ENCODE measurements at places on chromosomes 2 and 18.

- peak; percentile 53 for DNase-seq
- peaks cover 67% of the 10 kb centered on the region for H3K4me1 ChIP-seq
- H3K27ac ChIP-seq, result peak overlapping the region; percentile 99
- no peaks in the 10 kb centered on the region for H3K27me3 ChIP-seq
Measured at GRCh38 chr2:240561325-240561971, 1.3 kb downstream of the DUSP28 start.

DNA sequence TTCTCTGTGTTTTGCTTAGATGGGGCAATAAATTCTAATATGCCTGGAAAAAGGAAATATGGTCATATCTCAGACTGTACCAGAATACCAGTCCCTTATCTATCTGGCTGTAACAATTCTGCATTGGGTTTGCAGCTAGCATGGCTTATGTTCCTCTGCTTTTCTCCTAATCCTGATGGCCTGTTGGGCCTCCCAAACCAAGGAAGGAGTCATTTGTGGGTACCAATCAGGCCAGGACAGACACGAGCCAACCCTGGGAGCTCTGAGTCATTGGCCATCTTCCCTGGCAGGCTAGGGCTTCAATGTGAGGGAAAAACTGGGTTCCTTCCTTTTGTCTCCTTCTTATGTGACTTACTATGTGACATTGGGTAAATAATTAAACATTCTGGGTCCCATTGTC is 12.0 kb downstream of the SMARCAL1 start:
- no peaks in the 10 kb centered on the region for H3K27me3 ChIP-seq
- H3K27ac ChIP-seq, result no peak overlapping the region
- H3K36me3 ChIP-seq, result peaks cover 58% of the 10 kb centered on the region
- no peak overlapping the region for H3K4me3 ChIP-seq

DNA sequence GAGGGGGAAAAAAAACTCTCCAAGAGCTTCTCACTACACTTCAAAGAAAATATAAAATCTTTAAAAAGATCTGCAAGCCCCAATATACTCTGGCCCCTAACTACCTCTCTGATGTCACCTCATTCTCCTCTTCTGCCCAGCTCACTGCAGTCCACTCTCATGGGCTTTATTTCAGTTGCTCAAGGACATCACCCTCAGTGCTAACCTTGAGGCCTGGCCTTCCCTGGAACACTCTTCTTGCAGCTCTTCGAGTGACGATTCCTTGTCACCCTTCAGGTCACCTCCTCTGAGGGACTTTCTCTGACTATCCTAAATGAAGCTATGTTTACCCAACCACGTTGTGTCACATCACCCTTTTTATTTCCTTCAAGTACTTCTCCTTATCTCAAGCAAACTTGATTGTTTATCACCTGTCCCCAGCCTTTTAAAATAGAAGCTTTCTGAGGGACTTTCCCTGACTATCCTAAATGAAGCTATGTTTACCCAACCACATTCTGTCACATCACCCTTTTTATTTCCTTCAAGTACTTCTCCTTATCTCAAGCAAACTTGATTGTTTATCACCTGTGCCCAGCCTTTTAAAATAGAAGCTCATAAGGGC is 10.4 kb downstream of the RTTN start:
- DNase-seq, result no peak
- no peaks in the 10 kb centered on the region for H3K27me3 ChIP-seq
- H3K36me3 ChIP-seq, result peaks cover 35% of the 10 kb centered on the region
- peaks cover 13% of the 10 kb centered on the region for H3K4me1 ChIP-seq
- no peak overlapping the region for H3K27ac ChIP-seq

DNA sequence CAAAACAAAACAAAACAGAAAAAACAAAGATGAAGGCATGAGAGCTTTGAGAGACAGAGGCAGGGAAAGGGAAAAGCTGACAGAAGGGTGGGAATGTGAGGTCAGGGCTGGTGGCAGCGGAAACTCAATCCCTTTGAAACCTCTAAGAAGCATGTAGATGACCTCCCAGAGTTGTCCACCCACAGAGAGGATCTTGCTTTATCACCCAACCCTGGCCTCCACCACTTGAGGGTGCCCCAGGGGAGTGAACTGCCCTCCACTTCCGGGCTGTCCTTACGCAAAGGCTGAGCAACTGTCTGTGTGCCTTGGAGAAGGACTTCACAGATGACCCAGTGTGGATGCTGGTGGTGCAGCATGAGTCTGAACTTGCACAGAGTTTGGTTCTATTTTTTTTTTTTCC is 26.7 kb downstream of the PDCL3 start:
- peaks cover 33% of the 10 kb centered on the region for H3K4me1 ChIP-seq
- H3K27me3 ChIP-seq, result no peaks in the 10 kb centered on the region
- no peaks in the 10 kb centered on the region for H3K36me3 ChIP-seq

- H3K36me3 ChIP-seq, result no peaks in the 10 kb centered on the region
- H3K4me3 ChIP-seq, result no peak overlapping the region
- no peak overlapping the region for H3K27ac ChIP-seq
- DNase-seq, result no peak
- no peaks in the 10 kb centered on the region for H3K4me1 ChIP-seq
Measured at GRCh38 chr18:59547581-59548182, 149.5 kb downstream of the CCBE1 start.

DNA sequence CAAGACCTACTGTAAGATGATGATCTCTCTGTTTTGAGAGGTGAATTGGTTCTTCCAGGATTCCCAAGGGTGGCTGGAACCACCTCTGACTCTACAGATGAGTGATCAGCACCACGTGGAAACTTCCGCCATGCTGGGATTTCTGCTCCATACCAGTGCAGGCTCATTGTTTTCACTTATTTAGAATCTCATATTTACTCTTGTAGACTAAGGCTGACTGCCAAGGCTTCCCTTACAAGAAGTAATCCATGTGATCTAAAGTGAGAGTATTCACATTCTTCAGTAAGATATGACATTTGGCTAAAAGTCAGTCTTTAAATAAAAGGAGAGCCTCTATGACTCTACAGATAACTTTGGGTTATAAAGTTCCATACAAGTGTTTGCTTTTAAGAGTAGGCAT is 322.9 kb upstream of the RAB12 start:
- DNase-seq, result no peak
- no peaks in the 10 kb centered on the region for H3K36me3 ChIP-seq
- H3K4me1 ChIP-seq, result no peaks in the 10 kb centered on the region
- no peak overlapping the region for H3K27ac ChIP-seq
- no peaks in the 10 kb centered on the region for H3K27me3 ChIP-seq
